ENCODE measurements at places on chromosomes 4 and X. TPM values are rescaled to one million over a fixed set of nuclear protein-coding genes. Genes with fewer than 3 reads are reported as not detected.

The VCX3A gene
- 2.9 TPM for polyA plus RNA-seq

The GPR50 gene
- polyA plus RNA-seq, result not detected

The NDNF gene
- polyA plus RNA-seq, result 1.4 TPM

The PABPC5 gene
- polyA plus RNA-seq, result 1.2 TPM

The CISD2 gene
- polyA plus RNA-seq, result 23.2 TPM

The CTAG2 gene
- 2.9 TPM for polyA plus RNA-seq

The ZCCHC18 gene
- polyA plus RNA-seq, result 0.61 TPM

The RAB41 gene
- polyA plus RNA-seq, result not detected

DNA sequence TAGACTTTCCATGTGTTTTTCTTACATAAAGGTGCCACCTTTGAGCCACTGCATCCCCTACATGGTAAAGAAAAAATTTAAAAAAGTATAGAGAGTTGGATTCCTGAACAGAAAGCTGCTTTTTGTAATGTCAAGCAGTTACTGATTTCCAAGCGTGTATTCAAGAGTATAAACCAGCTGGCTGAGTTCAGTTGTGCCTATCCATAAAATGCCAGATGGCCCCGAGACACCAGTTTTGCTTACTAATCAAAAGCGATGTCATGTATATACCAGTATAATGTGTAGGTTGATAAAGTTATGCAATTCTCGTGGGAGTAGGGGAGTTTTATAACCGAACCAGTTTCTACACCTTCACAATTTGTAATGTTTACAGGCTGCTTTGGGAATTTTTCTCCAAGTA lies 26.2 kb upstream of the PNPLA4 start:
- H3K36me3 ChIP-seq, result no peaks in the 10 kb centered on the region
- no peak overlapping the region for H3K27ac ChIP-seq
- DNase-seq, result no peak
- H3K4me3 ChIP-seq, result no peak overlapping the region
- no peaks in the 10 kb centered on the region for H3K27me3 ChIP-seq

- no peaks in the 10 kb centered on the region for H3K36me3 ChIP-seq
- no peaks in the 10 kb centered on the region for H3K27me3 ChIP-seq
- H3K4me3 ChIP-seq, result no peak overlapping the region
- H3K27ac ChIP-seq, result no peak overlapping the region
- no peaks in the 10 kb centered on the region for H3K4me1 ChIP-seq
Observed at GRCh38 chrX:133054761-133055405, 42.0 kb downstream of the USP26 start.

GRCh38 chrX:66833426-66833825 lies 194.5 kb upstream of the EDA2R start:
- H3K27me3 ChIP-seq, result peaks cover 3% of the 10 kb centered on the region
- H3K36me3 ChIP-seq, result no peaks in the 10 kb centered on the region
- no peak overlapping the region for H3K4me3 ChIP-seq
- DNase-seq, result no peak
- H3K4me1 ChIP-seq, result no peaks in the 10 kb centered on the region
- H3K27ac ChIP-seq, result no peak overlapping the region

DNA sequence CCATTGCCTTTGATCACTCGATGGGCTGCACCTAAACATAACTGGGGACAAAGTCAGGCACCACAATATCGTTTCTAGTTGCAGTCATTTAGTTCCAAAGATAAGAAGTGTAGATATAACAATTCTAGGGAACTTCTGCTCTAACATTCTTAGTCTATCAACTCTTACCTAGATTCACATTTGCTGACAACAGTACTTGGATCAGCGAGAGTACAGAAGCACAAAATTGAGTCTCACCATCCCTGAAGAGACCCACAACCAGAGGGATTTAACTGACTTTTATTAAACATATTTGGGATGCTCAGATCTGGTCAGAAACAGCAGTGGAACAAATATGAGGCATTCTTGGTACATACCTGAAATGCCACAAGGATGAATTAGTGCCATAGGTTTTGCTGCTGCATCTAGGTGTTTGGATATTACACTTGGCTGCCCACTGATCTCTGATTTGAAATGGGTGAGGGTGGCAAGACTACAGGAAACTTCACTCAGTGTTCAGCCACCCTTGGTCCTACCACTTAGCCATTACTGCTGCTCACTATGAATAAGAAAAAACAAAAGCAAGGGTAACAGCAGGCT lies 28.9 kb upstream of the HUWE1 start:
- H3K27me3 ChIP-seq, result no peaks in the 10 kb centered on the region
- H3K27ac ChIP-seq, result no peak overlapping the region
- no peak overlapping the region for H3K4me3 ChIP-seq
- H3K4me1 ChIP-seq, result no peaks in the 10 kb centered on the region
- DNase-seq, result no peak

DNA sequence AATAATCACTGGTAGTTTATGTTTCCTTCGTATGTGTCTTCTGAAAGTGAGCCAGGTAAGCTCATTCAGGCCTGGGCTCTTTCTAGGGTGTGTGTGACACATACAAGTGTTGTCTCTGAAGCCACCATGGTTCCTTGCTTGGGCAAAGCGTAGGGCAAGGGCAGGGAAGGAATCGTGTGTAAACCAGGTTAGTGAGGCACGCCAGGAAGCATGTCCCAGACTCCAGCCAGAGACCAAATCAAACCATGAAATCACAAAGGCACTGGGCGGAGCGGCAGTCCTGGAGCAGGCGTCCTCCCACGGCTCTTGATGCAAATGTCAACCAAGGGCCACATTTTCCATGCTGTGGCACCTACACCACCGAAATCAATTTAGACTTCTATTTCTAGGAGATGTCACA lies 67.0 kb downstream of the NYX start:
- no peak for DNase-seq
- no peaks in the 10 kb centered on the region for H3K36me3 ChIP-seq
- no peaks in the 10 kb centered on the region for H3K4me1 ChIP-seq
- peaks cover 6% of the 10 kb centered on the region for H3K27me3 ChIP-seq

- H3K4me1 ChIP-seq, result no peaks in the 10 kb centered on the region
- DNase-seq, result peak; percentile 26
- no peaks in the 10 kb centered on the region for H3K36me3 ChIP-seq
- H3K4me3 ChIP-seq, result no peak overlapping the region
- H3K27me3 ChIP-seq, result peaks cover 13% of the 10 kb centered on the region
Observed at GRCh38 chrX:111090458-111090857, 5.5 kb upstream of the PAK3 start.

GRCh38 chrX:9885150-9885549 lies 82.0 kb upstream of the CLDN34 start:
- peak; percentile 70 for DNase-seq
- H3K27me3 ChIP-seq, result no peaks in the 10 kb centered on the region
- no peaks in the 10 kb centered on the region for H3K4me1 ChIP-seq
- no peaks in the 10 kb centered on the region for H3K36me3 ChIP-seq

DNA sequence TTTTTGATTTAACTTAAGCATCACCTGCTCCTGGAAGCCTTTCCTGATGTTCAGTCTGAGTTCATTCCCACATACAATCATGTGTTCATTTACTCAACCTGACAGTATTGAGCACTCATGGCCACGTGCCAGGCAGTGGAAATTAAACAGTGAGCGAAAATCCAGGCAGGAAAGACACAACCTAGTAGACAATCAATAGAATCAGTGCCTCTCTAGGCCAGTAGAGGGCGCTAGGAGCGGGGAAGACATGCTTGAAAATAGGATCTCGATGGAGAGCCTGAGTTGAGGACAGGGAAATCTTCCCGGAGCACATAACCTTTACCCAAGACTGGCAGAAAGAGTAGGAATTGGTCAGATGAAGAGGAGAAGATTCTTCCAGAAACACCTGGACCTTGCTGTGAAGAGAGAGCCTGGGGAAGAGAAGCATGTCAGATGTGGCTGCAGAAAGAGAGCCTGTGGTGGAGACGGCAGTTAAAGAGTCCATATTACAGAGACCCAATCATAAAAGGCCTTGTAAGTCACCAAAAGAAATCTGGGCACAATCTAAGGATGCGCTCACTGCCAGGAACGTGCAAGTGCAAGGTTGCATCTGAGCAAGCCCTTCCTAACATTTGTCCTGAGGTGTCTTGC lies 103.5 kb downstream of the LDB2 start:
- no peaks in the 10 kb centered on the region for H3K36me3 ChIP-seq
- no peak overlapping the region for H3K4me3 ChIP-seq
- H3K27ac ChIP-seq, result no peak overlapping the region
- no peaks in the 10 kb centered on the region for H3K4me1 ChIP-seq

GRCh38 chr4:146582864-146583263 lies 55.8 kb upstream of the POU4F2 start:
- H3K4me3 ChIP-seq, result no peak overlapping the region
- H3K36me3 ChIP-seq, result no peaks in the 10 kb centered on the region
- H3K27me3 ChIP-seq, result no peaks in the 10 kb centered on the region
- H3K27ac ChIP-seq, result no peak overlapping the region
- DNase-seq, result no peak
- H3K4me1 ChIP-seq, result no peaks in the 10 kb centered on the region

GRCh38 chrX:154369449-154370299 lies 4.8 kb downstream of the FLNA start:
- peaks cover 19% of the 10 kb centered on the region for H3K36me3 ChIP-seq
- no peak for DNase-seq
- no peaks in the 10 kb centered on the region for H3K27me3 ChIP-seq

DNA sequence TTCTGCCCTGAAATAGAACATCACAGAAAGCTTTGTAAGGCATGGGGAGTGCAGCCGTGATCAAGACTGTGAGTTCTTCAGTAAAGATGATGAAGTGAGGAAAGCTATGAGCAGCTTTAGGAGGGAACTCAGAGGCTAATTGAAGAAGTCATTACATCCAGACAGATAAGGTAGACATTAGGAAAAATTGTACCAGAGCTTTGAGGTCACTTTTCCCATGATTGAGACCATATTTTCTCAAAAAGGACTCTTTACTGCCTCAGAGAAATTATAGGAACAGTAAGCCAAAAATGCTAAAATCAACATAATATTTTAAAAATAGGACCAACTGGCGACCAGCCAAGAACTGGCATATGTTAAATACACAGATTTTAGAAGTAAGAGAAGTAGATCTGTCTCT lies 11.2 kb downstream of the CHST7 start:
- DNase-seq, result no peak
- no peaks in the 10 kb centered on the region for H3K27me3 ChIP-seq
- peaks cover 7% of the 10 kb centered on the region for H3K4me1 ChIP-seq
- no peak overlapping the region for H3K27ac ChIP-seq
- H3K4me3 ChIP-seq, result no peak overlapping the region

- DNase-seq, result peak; percentile 79
- no peaks in the 10 kb centered on the region for H3K27me3 ChIP-seq
- H3K36me3 ChIP-seq, result no peaks in the 10 kb centered on the region
- peak overlapping the region; percentile 18 for H3K27ac ChIP-seq
- peaks cover 16% of the 10 kb centered on the region for H3K4me1 ChIP-seq
- no peak overlapping the region for H3K4me3 ChIP-seq
Observed at GRCh38 chr4:173264684-173265185, 69.4 kb downstream of the HMGB2 start.
